ENCODE measurements at places on chromosomes 2 and 18.

DNA sequence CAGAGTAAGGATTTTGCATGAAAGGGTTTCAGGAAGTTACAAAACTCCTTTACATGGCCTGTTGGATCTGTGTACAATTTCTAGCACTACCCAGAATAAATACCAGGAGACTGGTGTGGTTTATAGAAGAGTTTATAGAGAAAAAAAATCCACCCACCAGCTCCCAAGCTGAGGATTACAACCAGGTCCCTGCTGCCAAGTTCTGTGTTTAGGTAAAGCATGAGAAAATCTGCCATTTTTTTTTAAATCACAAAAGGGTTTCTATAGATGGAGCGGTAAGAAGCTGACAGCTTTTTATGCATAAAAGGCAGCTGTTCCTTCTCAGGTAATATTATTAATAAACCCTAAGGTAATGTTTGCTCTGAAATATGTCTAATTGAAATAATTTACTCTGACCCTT lies 545.4 kb upstream of the ZEB2 start:
- DNase-seq, result no peak

GRCh38 chr2:196012314-196012713 lies 56.3 kb downstream of the DNAH7 start:
- no peak for DNase-seq

GRCh38 chr18:67730886-67731285 lies 214.4 kb upstream of the DSEL start:
- no peak for DNase-seq

- DNase-seq, result no peak
These were observed 304.0 kb upstream of the REG3G start for GRCh38 chr2:78721355-78722033.

GRCh38 chr2:215136669-215137328 lies 1.6 kb downstream of the ABCA12 start:
- DNase-seq, result no peak

DNA sequence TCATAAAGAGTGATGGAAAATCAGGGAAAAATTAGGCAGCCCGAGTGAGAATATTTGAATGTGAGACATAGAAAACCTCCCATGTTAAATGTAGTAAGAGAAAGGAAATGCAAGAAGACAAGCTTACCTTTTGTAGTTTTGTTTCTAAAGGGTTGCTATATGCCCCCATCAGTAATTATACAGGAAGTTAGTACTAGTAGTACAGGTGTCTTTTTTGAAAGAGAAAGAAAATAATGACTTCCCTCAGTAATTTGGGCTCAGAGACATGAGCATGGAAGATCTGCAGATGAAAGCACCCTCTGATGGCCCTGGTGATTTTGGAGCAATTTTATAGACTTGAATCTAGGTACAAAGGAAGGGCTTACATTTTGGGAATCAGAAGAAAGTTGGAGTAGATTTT lies 80.8 kb downstream of the RHBDD1 start:
- DNase-seq, result no peak

- no peak for DNase-seq
These were observed 568.3 kb upstream of the MEX3C start for GRCh38 chr18:51765606-51766360.

DNA sequence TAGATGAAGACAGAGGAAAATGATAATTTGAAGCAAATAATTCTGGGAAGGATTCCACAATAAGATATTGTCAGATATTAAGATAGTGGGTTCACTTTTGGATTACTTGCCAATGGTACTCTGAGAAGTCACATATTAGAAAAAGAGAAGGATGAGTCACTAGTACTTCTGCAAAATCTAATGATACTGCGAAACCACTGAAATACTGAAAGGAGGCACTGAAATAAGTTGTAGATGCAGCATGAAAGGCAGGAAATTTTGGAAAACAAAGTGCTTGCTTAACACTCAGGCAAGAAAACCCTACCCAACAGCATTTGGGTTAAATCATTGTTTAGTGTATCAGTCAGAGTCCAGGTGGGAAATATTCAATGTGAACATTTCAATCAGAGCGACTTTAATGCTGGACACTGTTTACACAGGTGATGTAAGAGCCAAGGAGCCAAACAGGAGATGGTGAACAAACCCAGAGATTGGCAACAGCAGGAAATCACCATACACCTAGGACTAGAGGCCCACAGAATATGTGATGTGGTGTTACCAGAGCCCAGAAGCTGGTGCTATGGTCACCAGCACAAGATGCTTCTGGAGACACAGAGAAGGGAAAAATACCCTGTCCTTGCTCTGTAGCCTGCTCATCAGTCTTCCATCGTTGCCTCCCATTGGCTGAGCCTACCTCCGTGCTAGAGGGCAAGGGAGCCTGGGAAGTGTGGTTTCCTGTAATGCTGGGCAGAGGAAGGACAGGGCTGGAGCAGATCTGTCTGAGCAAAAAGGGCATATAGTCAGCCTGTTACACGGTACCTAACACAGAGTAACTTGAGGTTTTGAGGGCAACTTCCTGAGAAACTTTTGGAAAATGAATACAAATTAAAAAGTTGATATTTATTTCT lies 204.7 kb upstream of the ITGA4 start:
- DNase-seq, result peak; percentile 72

DNA sequence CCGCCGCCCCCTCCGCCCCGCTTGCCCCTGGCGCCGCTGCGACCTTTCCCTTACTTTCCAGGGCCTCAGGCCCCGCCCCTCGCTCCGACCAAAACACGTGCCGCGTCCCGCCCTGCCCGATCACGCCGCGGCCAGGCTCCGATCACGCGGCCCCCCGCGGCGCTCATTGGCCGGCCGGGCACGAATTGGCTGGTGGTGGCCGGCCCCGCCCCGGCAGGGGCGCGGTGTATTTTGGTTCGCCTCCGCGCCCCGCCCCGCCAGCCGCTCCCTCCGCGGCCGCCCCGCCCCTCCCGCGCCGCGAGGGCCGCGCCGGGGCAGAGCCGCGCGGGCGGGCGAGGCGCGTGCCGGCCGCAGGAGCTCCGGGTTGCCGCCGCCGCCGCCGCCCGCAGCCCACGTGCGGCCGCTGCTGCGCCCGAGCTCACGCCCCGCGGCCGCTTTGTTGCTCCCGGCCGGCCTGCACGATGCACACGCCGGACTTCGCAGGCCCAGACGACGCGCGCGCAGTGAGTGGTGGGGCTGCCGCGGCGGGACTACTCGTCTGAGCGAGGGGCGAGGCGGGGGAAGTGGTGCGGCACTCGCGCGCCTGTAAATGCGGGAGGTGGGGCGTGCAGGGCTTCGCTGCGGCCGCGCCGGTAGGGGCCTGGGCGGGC lies at the start of gene KLF11:
KLF11 (plus strand) TSS at position 295 of the 650 bp plus-strand sequence; CDS start at position 462, 167 bp downstream.
- DNase-seq, result no peak

- no peak for DNase-seq
These were observed 448.7 kb downstream of the ERBB4 start for GRCh38 chr2:212089873-212090272.

GRCh38 chr2:136244536-136244885 lies 126.6 kb upstream of the CXCR4 start:
- no peak for DNase-seq

- no peak for DNase-seq
These were observed 1273.6 kb upstream of the SLC39A10 start for GRCh38 chr2:194383401-194383800.

GRCh38 chr2:238499731-238500580 lies 73.2 kb downstream of the ASB1 start:
- DNase-seq, result no peak

Data from SIG-M5 (cell line).